ENCODE measurements at places on chromosomes 4 and X. TPM values are rescaled to one million over a fixed set of nuclear protein-coding genes. Genes with fewer than 3 reads are reported as not detected.
A peak's percentile ranks its signal among the peaks of the same experiment; 100 is the strongest.

CAMK2D gene
- total RNA-seq: 23.0 TPM

MAGEB10 gene
- total RNA-seq: not detected

CXorf51A gene
- not detected for total RNA-seq

TMEM35A gene
- total RNA-seq: 7.2 TPM

CCNI gene
- 212 TPM for total RNA-seq

CXCL3 gene
- total RNA-seq: 1.3 TPM

MAB21L2 gene
- total RNA-seq: not detected

- DNase-seq: no peak
Measured at GRCh38 chr4:23903859-23904438, 14.1 kb upstream of the PPARGC1A start.

DNA sequence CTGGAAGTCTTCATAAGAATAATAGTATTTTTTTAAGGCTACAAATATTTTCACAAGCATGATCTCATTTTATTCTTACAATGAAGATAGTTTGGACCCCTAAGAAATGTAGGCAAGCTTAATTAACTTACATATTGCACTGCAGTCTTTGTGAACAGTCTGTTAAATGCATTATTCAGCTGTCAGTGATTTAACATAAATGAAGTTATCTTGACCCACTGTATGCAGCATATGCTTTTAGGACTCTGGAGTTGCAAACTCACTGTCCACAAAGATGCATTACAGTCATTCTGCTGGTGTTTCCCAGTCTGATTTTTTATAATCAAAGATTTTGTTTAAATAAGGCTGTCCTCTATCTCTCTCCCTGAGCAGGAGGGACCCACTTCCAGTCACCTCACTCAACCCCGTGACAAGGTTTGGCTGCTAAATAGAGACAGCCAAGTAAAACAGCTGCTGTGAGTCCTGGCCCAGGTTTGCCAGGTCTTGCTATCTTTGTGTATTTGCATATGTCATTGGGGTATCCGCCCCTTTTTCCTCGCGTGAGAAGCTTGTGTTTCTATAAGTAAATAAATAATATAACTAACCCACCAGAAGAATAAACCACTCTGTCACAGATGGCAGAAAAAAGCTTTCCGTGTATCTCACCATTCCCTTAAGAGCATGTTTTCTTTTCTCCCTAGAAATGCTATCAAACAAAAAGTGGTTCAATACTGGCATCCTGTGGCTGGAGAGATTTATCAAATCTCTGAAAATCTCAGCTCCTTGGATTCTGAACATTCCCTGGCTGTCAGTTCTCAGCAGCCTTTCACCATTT is 67.0 kb downstream of the SLC7A11 start:
- peak; percentile 55 for DNase-seq

DNA sequence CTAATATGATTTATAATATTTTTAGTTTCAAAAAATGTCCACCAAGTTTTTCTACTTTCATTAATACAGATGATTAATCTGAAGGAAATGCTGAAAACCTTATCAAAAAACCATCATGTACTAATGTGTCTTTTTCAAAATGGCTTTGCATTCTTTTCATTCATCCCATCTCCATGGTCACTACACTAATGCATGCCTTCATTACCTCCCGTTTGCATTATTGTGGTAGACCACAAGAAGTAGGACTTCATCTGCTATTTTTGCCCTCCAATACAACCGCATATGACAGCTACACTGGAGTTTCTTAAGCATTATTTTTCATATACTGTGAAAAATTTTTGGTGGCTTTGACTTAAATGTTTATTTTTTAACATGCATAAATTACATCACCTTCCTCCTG is 37.9 kb upstream of the FSTL5 start:
- no peak for DNase-seq

GRCh38 chr4:68751138-68751537 is 64.7 kb upstream of the UGT2B10 start:
- no peak for DNase-seq

DNA sequence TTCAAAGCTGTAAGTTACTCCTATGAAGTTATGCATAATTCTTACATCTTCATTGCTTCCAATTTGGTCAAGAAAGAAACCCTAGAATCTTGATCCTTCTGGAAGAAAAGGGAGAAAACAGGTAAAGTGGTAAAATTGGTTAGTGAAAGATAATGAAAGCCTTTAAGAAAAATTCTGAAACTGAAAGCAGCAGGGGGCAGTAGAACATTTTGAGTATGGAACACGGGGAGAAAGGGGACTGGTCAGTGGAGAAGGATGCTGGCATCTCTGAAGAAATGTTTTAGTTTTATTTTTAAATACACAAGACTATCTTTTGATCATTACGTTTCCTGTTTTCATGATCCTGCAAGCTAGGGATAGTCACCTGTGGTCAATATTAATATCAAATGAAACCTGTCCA is 54.3 kb downstream of the SLIT2 start:
- no peak for DNase-seq

DNA sequence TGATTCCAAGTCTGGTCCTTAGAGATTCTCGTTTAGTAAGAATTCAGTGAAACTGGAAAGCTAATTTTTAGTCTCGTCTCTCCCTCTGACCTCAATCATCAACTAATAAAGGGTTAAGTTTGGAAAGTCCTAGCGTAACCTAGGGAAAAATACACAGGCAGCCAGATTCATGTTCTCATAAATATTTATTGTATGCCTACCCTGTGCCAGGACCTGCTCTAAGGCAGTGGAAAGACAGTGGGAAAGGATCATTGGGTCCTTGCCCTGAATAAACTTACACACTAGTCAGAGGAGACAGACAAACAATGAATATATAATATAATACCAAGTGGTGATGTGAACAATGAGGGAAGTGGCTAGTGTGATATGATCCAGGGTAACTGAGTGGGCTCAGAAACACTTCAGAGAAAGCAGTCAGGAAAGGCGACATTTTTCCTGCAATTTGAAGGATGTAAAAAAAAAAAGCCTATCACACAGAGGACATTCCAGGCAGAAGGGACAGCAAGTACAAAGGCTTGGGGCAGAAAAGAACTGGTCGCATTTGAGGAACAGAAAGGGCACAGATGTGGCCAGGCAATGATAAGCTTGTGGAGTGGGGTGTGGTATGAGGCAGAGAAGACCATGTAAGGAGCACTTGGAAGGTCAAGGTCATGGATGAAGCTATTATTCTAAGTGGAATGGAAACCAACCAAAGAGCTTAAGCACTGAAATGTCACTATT is 128.8 kb downstream of the AMELX start:
- DNase-seq: no peak

DNA sequence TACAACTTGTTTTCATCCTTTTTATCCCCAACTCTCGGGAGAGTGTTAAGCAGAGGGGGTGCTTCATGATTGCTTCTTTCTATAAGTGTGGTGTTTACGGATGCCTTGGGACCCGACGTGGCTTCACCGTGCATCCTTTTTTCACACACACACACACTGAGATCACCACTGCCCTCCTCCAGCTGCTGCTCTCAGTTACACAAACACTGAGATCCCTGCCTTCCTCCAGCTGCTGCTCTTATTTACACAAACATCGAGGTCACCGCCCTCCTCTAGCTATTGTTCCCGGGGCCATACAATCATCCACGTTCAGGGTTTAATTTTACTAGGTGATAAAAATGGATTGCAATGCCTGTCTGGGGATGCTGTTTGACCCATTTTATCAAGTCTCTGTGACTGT is 155.4 kb upstream of the FAM9B start:
- DNase-seq: no peak

DNA sequence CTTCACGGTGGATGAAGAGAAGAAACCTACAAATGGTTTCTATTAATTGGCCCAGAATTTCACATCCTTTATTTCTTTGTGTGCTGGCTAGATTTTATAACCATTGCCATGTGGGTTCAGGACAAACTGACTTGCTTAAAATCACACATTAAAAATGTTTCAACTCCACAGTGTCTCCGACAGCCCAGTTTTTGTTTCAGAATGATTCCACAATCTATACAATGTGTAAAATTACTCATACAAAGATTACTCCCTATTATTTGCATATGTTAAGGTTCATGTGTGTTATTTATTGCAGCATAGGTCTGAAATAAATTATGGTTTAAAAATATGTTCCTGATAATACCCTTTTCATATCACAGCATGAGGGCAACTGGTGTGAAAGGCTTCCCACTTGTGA is 20.6 kb downstream of the DCHS2 start:
- no peak for DNase-seq

DNA sequence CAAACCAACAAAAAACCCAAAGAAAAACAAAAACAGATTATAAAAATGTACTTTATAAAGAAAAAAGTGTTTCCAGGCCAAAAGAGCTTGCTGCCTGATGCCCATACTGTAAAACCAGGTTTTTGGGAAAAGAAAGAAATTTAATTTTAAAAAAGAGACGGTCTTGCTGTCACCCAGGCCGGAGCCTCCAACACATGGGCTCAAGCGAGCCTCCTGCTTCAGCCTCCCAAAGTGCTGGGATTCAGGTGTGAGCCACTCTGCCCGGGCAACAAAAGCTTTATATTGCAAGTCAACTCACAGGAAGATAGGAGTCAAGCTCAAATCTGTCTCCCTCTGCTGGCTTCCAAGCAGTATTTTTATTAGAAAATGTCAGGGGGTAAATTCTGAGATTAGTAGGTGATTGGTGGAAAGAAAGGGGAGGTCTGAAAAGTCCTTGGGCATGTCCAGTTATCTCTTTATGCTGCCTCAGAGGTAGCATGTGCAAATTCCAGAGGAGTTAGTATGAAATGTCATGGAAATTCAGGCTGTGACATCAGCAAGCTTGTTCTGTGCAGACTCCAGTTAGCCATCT is 39.4 kb downstream of the MGST2 start:
- DNase-seq: peak; percentile 15

DNA sequence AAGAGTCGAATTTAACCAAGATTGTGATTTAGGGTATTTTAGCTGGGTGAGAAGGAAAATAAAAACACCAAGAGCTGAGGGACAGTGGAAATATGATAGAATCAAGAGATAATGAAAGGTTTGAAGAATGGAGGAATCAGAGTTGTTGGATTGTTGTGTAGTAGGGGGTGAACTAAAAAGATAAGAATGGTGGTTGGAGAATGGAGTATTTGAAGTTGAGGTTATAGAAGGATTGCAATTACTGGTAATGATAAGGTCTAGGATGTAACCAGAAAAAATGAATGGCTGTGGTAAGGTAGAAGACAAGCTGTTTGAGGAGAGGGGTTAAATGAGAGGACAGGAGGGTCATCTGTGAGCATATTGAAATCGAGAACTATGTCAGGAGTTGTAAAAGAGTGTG is 4.5 kb downstream of the ABCE1 start:
- no peak for DNase-seq

DNA sequence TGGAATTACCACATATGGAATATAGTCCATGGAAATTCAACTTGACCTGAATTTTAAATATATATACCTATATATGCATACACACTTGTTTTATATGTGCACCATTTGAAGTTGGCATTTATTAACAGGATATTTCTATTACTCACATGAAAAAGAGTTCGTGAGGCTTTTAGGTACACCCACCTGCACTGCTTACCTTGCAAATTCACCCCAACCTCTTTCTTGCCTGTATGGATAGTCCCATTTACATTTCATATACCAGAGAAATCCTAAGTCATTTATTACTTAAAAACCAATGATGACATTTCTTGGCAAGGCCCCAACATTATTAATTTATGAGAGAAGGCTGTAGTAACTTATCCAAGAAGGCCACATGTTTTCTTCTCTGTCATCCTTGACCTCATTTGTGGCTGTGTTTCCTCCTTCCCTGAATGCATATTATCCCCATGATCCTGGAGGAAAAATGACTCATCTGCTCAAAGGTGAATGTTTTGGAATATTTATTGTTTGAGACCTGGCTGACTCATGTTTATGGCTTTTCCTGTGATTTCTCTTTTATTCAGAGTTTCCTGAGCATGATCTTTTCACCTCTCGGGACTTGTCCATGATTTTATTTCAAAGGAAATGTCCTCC is 62.2 kb upstream of the FAM241A start:
- peak; percentile 99 for DNase-seq

DNA sequence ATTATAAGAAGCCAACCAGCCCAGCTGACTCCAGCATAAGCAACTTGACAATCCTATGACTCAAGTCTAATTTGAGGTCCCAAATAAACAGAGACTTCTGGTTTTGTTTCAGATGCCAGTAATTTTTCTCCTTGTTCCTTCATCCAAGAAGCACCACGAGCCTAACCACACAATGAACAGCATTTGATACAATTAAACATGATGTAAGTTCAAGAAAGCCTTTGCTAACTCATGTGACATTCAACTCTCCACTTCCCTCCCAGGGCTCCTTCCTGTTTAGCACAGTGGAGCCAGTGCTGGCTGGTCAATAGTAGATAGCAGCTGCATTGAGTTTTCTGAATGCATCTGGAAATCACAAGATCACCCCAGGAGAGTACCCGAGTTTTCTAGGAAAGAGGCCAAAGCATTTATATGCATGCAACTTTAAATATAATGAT is 206.3 kb downstream of the ARHGAP24 start:
- no peak for DNase-seq

DNA sequence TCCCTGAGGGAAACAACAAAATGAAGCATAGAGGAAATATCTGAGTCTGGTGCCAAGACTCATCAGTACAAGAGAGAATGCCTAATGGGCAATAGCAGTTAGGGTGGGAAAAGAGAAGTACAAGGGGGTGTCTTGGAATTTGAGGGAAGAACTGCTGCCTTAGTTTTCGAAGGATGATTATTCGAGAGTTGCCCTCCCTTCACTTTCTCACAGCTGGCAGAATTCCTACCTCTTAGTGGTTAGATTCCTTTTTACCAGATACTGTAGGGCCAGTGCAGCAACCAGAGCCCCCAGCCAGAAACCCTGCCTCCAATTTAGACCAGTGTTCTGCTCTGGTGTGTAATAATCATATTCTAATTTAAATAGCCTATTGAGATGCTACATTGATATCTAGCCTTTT is 56.5 kb downstream of the NFKB1 start:
- no peak for DNase-seq

DNA sequence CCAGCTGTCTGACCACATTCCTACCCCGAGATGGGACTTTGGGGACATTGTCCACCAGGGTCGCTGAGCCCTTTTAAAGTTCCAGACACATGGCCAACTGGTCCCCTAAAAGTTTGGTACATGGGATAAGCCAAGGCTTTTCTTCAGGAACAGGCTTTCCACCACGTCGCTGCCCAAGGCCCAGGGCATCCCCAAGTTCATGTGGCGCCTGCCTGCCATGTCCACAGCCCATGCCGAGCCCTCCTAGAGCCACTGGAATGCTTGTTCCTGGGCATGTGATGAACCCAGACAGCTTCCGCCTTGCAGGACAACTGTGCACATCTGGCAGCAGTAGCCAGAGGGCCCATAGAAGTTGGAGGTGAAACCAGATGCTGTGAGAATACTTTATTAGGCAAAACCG is 41.3 kb downstream of the FRG1 start:
- no peak for DNase-seq
